ENCODE measurements at places on chromosomes 4 and X.

DNA sequence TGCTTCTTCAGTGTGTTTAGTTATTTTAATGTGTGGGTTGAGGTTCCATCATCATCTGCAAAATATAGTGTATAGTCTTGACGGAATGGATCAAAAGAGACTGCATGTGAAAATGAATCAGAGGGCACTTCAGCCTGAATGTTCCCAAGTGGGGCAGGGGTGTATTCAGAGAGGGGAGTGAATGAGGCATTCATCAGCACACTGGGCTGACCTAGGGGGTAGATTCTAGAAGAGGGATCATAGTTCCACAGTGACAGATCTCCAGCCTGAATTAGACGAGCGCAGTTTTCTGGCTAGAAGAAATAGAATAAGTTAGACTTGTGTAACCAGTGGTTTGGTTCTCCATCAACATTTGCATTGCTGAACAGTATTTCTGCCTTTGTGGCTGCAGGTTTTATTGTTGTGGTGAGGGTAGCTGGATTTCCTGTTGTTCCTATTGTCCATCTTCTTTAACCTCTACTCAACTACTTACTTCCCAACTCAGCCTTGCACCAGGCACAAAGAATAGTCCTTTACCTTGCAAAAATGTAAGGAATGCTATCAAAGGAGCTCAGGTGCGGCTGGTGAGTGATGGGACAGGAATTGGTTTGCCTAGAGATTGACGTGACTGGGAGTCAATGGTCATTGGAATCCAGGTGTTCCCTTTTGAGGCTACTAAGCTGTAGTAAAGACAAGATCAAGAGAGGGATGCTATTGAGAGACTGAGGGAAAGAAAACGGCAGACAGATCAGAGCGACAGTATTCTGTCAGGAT, 50.9 kb downstream of the NAP1L5 start:
- no peak for DNase-seq

DNA sequence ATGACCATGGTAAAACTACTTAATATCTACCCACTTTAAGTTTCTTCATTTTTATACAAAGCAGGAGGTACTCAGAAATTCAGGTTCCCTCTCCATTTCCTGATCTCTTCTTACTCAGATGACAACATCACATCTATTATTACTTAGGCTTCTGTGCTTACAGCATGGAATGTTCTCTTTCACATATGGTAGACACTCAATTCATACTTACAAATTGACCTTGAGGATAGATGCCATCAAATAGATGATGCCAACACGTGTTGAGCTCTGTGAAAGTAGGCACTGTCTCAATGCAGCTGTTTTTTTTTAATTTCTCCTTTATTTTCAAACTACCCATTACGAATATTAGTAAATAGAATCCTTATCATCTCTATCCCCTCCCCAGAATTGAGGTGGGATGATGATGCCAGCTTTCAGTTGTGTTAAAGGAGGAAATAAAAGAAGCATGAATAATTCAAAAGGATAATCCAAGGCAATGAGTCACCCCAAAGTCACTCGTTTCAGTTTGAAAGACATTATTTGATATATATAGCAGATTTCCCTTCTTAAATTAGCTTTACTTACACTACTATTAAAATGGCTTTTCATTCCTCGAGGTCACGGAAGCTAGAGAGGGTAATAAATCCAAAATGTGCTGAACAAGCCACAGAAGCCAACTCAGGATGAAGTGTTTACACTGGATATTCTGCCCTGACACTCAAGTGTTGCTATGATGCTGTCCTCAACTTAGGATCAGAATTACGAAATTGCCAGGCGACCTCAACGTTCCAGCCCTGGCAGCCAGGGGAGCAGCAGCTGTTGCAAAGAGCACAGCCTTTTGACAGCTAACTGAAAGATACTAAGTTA, 124.2 kb upstream of the EOLA2 start:
- peak; percentile 35 for DNase-seq

- DNase-seq: no peak
Observed at GRCh38 chr4:24722026-24722568, 73.3 kb upstream of the SOD3 start.

- DNase-seq: no peak
Observed at GRCh38 chr4:167475951-167476350, 241.7 kb upstream of the SPOCK3 start.

DNA sequence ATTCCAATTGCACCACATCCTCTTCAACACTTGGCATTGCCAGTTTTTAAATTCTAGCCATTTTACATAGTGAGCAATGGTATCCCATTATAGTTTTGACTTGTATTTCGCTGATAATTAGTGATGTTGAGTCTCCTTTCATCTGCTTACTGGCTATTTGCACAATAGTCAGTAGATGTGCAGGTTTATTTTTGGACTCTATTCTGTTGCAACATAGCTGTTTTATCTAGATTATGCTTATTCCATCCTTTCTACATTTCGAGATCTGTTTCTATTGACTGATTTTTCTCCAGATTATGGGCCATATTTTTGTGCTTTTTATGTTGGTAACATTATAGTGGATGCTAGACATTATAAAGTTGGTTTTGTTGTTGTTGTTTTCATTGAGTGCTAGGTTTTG, 106.1 kb downstream of the WWC2 start:
- DNase-seq: no peak

DNA sequence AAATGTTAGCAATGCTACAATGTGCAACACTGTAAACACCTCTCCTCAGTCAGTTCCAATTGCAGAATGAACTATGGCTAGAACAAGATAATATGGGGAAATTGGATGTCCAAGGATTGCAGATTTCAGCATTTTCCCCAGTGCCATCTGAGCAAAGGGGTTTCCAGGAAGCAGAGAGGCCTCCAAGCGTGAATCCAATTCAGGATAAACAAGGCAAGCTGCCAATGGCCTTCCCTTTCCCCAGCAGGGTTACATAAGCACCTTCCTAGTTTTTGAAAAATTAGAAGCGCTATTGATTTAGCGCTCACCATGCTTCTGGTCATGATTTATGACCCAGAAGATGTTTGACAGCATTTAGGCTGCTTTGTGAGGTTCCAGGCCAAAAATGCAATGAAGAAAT, 223.0 kb upstream of the GATB start:
- peak; percentile 82 for DNase-seq

DNA sequence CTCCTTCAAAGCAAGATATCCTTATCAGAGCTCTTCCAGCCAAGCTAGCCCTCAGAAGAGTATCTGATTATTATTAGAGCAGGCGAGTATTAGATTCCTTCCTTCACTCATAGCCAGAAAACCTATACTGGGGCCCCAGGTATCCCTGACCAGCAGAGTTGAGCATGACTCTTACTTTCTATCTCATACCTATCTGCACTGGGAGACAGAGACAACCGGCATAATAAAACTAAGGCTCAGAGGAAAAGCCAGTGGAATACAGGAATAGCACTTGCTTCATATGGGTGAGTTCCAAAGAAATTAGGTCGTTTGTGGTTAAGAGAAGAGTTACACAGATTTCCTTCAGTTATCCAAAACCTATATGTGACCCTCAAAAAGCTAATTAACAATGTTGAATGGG, 41.8 kb upstream of the COX7B2 start:
- no peak for DNase-seq

DNA sequence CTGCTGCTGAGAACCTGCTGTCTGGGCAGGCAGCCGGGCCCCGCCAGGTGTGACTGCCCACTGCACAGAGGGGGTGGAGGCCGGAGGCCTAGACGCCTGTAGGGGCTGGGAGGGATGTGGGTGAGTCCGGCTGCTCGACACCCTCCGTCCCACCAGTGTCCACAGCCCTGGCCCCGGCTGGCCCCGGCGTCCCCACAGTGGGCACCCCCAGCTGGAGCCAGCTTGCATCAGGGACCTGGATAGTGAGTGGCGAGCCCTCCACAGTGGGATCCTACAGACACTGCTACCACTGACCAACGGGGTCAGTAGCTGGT, 34.7 kb upstream of the SPON2 start:
- no peak for DNase-seq

All from NCI-H1092 (cell line).